T-helper 1 cell (primary cell): ENCODE measurements at places on chromosomes 7 and 10.

DNA sequence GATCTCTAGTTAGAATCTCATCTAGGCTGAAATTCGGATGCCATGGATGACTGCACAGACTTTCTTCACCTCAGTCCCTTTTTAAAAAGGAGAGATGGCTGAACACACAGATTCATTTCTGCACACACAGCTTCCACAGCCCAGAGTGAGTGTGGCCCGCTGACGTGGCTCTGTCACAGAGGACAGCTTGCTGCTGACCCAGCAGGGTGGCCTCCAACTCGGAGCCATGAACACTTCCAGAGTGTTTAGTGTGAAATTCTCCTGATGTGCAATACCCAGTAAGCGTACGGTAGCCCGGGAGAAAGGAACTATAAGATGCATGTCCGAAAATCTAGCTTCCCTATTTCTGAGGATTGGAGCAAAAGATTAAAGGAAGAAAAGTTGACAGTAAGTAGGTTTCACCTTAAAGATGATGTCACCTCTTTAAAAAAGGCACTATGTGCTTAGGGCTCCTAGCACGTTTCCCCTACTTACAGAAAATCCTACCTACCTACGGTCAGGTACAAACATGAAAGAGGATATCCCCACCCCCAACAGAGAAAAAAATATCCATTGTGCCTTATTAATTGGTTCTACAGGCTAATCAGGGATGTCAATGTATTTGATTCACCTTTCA is 162.2 kb downstream of the RAPGEF5 start:
- no peak for DNase-seq

- DNase-seq = no peak
These were observed 491.4 kb downstream of the NEBL start for GRCh38 chr10:20405761-20406160.

- no peak for DNase-seq
These were observed 67.7 kb downstream of the ST8SIA6 start for GRCh38 chr10:17386616-17387075.

GRCh38 chr7:40720416-40720815 is 585.6 kb downstream of the SUGCT start:
- no peak for DNase-seq

- no peak for DNase-seq
These were observed 116.7 kb downstream of the VIPR2 start for GRCh38 chr7:159027789-159028507.

GRCh38 chr7:32658034-32658433 is 162.7 kb downstream of the AVL9 start:
- no peak for DNase-seq

DNA sequence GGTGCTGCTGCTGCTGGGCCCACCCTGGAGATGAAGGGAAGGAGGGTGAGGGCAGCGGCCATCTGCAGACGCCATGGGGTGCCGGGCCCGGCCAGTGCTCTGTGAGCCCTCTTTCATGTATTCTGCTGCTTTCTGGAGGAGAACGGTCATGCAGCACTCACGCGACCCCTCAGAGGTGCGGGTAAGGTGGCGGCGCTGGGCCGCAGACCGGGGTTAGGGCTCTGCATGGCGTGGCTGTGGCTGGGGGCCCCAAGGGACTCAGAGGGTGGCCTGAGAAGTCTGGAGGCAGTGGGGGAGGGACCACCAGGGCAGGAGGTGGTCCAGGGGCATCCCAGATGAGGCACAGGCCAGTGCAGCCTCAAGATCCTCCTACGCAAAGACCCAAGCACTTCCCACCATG is 275.5 kb downstream of the ELFN1 start:
- DNase-seq = no peak

DNA sequence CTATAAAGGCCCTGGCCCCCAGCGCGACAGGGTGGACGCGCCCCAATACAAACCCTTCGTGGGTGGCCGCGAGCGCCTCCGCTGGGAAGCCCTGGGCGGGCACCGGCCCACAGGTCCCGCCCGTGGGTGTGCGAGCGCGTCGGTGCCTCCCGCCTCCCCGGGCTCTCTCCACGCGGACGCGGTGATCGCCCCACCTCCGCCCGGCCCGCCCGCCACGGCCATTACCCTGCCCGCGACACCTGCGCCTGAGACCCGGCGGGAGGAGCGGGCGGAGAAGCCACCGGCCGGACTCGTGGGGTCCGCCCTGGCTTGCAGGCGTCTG is 81.2 kb downstream of the PAX2 start:
- no peak for DNase-seq

- DNase-seq = no peak
These were observed 18.9 kb downstream of the ATP6V1F start for GRCh38 chr7:128881458-128882125.

- no peak for DNase-seq
These were observed 1.8 kb downstream of the PALD1 start for GRCh38 chr10:70480239-70480861.

DNA sequence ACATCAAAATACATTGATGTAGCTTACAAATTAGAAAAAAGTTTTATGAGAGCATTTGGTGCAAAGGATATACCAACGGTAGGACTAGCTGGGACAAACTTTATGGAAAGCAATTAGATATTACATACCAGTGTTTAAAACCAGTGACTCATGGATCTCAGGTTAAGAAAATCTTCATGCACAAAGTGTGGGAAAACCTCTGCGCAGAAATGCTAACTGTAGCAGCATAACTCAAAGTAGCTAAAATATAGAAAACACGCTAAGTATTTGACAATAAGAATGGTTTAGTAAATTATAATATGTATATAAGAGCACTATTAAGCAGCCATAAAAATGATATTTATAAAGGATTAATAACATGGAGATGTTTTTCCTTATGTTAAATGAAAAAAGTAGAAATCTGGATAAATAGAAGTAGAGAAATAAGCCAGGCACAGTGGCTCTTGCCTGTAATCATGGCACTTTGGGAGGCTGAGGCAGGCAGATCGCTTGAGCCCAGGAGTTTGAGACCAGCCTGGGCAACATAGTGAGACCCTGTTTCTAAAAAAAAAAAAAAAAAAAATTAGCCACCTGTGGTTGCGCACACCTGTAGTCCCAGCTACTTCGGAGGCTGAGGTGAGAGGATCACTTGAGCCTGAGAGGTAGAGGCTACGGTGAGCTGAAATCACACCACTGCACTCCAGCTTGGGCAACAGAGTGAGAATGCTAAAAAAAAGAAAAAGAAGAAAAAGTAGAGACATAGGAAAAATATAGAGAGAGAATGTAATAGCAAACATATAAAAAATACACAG is 37.2 kb downstream of the TBXAS1 start:
- no peak for DNase-seq

DNA sequence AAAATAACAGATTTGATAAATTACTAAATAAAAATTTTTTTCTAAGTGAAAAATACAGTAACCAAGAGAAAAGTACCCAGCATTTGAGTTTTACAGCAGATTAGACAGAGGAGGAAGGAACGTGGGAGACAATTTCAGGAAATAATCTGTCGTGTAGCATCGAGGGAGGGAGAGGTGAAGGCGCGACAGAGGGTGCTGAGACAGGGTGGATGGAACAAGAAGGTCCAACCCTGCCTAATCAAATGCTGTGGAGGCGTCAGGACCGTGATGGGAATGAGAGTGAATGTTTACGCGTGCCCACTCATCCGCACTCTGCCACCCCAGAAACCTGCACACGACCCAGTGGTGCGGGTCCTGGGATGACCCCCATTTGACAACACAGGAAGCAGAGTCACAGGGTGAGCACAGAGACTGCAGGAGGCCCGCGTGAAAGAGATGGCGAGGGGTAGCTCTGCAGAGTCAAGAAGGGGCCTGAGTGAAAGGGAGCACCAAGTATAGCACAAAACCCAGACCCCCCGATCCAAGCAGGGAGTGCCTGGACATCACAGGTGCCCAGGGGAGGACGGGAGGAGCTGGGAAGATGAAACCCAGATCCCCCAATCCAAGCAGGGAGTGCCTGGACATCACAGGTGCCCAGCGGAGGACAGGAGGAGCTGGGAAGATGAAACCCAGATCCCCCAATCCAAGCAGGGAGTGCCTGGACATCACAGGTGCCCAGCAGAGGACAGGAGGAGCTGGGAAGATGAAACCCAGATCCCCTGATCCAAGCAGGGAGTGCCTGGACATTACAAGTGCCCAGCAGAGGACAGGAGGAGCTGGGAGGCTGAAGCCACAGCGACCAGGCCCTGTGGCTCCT is 558.9 kb downstream of the DNAJB6 start:
- no peak for DNase-seq

- no peak for DNase-seq
These were observed 280.2 kb upstream of the IMMP2L start for GRCh38 chr7:111842491-111842890.
